ENCODE measurements at places on chromosomes 3 and 15.

DNA sequence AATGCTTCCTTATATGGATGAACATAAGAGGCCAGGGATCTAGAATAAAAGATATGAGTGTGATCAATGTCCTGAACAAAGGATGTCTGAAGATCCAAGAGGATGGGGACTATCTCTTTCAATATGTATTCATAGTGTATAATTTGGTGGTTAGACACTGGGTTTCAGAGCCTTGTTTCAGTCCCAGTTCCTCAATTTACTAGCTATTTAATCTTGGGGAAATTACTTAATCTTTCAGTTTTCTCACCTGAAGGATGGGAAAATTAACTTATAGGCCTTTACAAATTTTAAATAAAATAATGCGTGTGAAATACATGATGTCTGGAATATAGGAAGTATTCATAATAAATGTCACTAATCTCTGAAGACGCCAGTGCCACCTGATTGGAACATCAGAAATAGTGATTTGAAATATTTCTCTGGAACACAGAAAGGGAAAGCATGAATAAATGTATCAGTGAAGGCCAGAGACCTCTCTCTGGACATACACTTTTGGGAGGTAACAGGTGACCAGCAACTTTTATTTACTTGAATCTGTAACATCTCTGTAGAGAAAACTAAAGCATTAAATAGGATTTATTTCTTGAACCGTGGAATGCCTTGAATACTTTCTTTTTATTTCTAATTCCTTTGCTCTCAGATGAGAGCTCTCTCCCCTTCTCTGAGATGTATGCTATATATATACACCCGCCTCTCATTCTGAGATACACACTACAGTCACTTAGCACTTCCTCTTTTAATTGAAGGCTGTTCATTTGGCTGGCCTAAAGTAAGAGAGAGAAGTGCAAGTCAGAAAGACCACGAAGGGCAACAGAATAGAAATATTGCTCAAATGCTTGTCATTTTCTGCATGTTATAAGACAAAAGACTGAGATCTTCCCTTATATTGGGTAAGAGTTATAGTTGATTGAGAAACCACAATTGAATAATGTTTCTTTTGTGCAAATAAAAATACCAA is 407.1 kb downstream of the LSAMP start:
- no peak for DNase-seq

- no peak for DNase-seq
Measured at GRCh38 chr15:50590288-50590687, 43.8 kb upstream of the USP50 start.

DNA sequence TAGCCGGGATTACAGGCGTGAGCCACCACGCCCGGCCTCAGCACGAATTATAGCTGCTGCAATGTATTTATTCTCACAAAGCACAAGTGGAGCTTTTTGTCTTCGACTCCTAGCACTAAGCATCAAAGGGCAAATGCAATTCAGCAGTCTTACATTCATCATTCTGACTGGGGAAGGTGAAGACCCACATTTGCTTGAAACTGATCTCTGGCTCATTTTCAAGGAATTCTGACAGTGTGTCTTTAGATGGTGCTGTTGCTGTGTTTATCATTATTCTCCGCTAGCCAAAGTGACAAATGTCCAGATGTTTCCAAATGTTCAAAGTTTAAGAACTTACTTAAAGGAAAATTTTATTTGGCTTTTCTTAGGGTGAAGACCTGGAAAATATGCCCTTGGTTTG is 55.9 kb downstream of the SGO1 start:
- DNase-seq: no peak

GRCh38 chr15:56982987-56983386 is 64.5 kb downstream of the TCF12 start:
- no peak for DNase-seq

- no peak for DNase-seq
Measured at GRCh38 chr3:196280689-196281440, 6.7 kb downstream of the PCYT1A start.

GRCh38 chr15:45401665-45402161 is 23.4 kb upstream of the GATM start:
- DNase-seq: no peak

- DNase-seq: no peak
Measured at GRCh38 chr3:70464876-70465275, 152.4 kb upstream of the MDFIC2 start.

- no peak for DNase-seq
Measured at GRCh38 chr3:142961539-142961938, 1.9 kb downstream of the PAQR9 start.

DNA sequence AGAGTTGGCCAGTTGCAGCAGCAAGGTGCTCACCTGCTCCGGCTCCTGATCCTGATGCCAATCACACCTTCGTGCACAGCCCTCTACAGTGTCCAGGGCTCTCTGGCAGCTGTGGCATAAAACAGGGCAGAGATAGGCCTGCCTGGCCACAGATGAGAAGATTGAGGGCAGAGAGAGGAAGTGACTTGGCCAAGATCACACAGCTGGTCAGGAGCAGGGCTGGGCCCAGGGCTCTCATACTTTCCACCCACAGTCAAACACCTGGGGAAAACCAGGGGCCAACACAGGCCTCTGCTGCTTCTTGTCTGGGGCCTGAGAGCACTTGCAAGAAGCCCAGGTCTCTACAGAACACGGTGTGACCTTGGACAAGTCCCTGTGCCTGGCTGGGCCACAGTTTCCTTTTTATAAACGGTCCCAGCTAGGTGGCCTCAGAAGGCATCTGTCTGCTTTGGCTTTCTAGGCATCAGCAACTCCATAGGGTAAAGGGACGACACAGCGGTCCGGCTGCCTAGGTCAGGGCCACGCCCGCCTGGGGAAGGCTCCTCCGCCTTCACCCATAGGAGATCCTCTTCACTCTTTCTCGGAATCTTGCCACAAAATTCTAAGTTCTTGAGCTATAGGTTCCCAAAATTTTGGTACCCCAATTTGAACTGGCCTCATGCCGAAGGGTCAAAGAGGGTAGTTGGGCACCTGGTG is 3.1 kb downstream of the ATP2B2 start:
- no peak for DNase-seq

GRCh38 chr3:53401154-53401553 is 53.8 kb upstream of the DCP1A start:
- DNase-seq: no peak

DNA sequence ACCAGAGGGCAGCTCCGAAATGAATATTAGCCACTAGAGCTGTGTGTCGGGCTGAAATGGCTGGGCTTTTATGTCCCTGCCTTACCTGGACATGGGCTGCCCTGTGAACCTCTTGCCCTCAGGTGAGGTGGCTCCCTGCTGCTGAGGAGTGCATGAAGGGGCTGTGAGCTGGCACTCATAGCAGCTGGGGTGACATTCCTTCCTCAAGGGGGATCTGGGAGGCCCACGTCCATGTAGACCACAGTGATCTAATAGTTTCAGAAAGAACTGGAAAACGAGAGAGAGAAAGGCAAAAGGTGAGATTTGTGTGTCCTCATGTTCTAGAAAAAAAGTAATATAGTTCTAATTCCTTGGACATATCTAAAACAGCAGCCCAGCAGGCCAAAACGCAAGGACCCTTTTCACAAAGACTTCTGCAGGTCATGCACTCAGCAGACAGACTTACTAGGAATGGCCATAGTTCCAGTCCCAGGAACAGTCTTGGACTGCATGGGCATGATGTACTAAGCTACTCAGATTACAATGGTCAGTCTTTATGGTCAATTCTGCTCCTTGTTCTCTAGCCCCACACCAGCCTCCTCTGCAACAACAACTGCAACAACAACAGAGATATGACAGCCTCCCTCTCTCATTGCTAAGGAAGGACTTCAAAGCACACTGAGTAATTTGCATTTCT is 10.8 kb upstream of the SLC24A5 start:
- no peak for DNase-seq

GRCh38 chr3:113193719-113194118 is 17.6 kb upstream of the BOC start:
- DNase-seq: no peak

- DNase-seq: no peak
Measured at GRCh38 chr3:67048715-67049074, 50.6 kb downstream of the KBTBD8 start.

GRCh38 chr15:31352911-31353811 is 26.5 kb downstream of the KLF13 start:
- DNase-seq: peak; percentile 76

DNA sequence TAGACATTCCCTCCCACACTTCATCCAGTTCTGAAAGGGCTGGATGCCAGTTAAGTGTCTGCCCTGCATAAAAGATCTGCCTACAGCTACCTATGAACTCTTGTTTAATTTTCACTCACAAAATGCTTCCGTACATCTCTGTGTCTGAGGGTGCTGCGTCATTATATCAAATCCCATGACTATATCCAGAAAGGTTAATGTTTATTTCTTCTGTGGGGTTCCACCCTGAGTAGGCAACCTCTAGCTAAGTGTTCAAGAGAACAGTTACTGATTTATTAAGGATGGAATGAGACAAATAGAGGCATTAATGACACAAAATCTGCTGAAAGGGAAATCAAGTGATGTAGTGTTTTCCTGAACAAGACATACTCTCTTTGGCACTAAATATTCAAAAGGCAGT is 220.2 kb downstream of the MTHFS start:
- no peak for DNase-seq

- no peak for DNase-seq
Measured at GRCh38 chr3:148036331-148036876, 627.2 kb downstream of the ZIC1 start.

DNA sequence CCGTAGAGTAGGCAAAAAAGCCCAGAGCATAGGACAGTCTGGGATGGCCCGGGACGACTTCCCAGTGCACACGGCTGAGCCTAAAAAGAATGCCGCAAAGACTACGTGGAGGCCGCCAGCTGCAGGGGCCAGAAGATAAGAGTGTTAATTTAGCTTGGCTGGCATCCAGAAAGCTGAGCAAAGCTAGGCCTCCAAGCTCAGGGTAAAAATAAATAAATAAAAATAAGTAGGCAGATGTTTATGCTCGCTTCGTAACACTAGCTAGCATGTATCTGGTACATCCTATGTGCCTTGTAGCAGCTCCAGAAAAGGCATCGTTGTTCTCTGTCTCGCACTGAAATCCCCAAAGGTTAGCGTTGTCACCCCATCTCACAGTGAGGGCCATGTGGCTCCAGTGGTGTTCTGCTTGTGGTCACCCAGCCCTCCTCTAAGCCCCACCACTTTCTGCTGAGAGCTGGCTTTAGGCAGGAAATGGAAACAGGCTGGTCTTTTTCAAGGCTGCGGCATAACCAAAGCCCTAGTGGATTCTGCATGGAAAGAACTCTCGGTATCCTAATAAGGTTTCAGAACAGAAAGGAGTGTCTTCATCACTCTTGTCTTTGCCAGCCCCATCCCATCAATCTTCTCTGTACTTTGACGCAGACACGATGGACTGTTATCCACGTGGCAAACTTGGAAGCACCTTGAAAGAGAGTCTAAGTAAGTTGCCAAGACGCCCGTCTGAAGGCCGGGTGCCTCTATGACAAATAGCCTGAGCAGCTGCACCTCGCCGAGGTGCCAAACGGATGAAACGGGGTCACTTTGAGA is 58.1 kb upstream of the MEF2A start:
- no peak for DNase-seq

DNA sequence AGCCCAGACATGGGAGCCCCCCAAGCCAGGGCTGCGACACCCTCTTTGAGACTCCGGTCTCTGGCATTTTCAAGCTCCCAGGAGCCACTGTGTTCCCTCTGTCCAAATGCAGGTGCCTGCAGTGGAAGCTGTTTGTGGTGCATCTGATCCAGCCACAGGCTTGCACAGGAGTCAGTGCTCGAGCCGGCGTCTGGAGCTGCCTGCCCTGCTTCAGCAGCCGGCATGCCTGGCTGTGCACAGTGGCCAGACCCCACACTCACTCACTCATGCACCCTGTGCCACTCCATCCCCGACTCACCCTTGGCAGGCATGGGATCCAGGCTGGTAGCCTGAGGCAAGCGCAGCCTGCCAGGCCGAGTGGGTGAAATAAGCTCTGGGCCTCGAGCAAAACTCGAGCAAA is 555.0 kb upstream of the CCDC54 start:
- DNase-seq: no peak

DNA sequence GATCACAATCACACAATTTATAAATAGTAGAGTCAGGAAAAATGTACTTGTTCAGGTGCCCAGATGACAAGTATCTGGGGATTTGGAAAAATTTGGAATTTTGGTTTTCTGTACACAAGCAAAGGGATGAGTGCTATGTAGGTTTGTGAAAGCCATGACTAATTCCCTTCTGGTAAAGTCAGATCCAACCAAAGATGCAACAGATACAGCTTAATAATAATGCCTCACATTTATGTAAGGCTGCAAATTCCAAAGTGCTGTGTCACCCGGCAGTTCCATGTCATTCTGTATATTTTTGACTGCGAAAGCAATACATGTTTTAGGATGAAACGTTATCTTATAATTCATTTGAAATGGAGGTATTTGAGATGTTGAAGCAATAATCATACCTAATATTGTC is 102.7 kb upstream of the AGBL1 start:
- DNase-seq: no peak

DNA sequence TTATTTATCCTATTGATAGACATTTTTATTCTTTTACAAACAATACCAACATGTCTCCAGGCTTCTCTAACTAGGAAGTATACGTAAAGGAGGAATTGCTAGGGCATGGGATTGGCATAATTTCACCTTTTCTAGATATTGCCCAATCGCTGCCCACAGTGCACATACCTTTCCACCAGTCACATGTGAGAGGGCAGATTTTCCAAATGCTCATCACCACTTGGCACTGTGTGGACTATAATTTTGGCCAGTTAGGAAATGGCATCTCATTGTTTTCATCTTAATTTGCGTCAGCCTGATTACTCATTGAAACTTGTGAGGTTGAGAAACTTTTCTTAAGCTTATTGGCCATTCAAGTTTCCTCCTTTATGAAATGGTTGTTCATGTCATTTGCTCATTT is 57.4 kb upstream of the POLR2M start:
- no peak for DNase-seq

Measured in left forelimb (tissue), 1 donor.